ENCODE measurements at places on chromosomes 16 and 17.

- DNase-seq: no peak
These were observed 405.5 kb downstream of the CPPED1 start for GRCh38 chr16:12398029-12398682.

- DNase-seq: no peak
These were observed 6.3 kb downstream of the APOH start for GRCh38 chr17:66222798-66223350.

DNA sequence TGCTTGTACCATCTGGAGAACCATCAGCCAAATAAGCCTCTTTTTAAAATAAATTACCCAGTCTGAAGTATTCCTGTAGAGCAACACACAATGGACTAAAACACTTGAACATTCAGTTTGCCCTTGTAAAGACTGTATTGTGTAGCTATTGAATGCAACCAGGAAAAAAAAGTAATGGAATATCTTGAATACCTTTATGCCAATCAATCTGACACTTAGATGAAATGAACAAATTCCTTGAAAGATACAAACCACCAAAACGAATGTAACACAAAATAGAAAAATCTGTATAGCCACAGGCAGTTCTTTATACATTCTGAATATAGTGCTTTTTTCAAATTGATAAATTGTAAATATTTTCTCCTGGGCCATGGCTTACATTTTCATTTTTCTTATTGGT lies 63.3 kb upstream of the KCNJ16 start:
- no peak for DNase-seq

DNA sequence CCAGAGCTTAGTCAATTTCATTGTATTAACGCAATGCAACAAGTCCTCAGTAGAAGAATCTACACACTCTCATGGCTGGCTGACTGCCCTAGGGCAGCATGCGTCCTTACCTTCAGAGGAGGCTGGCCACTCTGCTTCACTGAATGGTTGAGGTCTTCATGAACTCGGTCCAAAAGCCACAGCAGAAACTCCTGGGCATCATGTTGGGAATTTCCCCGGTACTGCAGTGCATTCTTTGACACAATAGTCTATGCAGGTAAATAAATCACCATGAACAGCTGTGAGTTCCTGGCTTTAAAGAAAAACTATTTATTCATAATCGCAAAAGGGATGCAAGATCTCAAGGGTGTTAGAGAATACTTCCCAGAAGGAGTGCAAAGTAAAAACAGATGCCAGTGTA lies 41.3 kb downstream of the USP31 start:
- DNase-seq: no peak

DNA sequence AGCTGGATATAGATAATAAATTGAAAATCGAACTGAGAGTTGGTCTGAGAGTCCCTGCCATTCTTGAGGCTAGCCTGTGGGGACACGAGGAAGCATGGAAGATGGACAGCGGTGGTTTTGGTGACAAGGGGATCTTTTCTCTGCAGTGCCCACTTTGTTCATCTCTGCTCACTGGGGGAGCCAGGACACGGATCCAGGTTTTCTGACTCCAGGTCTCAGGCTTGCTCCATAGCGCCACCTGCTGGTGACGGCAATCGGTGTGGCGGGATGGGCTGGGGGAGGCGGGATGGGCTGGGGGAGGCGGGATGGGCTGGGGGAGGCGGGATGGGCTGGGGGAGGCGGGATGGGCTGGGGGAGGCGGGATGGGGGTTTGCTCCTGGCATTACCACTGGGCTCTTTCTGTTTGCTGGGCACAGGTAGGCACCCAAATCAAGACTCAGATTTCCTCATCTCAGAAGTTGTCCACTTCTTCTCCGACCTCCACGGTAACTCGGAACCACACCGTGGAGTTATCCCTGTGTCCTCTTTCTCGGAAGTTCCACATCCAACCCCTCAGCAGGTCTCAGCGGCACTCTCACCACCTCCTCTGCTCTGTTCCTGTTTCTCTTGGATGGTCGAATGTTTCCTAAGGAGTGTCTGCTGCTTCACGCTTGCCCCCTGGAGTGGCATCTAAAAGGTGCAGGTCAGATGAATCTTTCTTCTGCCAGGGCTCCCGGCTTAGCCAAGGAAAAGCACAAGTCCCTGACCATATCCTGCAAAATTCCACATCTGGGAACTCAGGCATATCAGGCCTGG lies 142.4 kb downstream of the CYLD start:
- DNase-seq: peak; percentile 16

DNA sequence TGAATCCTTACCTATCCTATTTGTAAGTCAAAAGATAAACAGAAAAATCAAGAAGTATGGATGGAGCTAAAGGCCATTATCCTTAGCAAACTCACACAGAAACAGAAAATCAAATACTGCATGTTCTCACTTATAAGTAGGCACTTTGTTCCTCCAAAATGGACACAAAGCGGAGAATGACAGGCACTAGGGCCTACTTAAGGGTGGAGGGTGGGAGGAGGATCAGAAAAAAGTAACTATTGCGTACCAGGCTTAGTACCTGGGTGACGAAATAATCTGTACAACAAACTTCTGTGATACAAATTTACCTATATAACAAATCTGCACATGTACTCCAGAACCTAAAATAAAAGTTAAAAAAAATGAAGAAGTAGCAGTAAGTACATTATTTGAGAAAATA lies 164.3 kb downstream of the PARN start:
- no peak for DNase-seq

DNA sequence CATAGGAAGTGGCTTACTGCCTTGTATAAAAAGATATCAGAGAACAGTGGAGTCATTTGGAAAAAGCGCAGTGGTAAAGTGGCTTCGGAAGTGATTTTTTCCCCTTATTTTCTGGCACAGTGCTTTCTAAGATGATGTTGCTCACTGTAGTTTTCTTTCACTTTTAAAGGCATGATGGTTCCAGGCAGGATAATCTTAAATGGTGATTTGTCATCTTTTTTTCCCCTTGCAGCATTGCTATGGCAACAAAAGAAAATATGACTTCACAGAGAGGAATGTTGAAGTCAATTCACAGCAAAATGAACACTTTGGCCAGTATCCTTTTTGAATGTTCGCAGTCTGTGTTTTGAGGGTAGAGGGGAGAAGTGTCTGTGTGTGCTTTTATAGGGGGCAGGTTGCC lies 42.5 kb downstream of the GOSR1 start:
- DNase-seq: no peak

DNA sequence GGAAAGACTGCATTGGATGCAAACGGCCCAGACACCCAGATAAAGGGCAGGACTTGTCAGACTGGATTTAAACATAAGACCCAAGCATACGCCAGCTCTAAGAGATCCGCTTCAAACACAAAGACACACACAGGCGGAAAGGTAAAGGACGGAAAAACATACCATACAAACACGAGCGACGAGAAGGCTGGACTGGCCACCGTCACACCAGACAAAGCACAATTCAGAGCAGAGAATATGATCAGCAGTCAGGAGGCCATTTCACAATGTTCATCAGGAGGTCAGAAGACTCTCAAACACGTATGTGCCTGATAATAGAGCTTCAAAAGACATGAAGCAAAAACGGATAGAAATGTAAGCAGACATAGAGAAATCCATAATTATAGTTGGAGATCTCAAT lies 84.9 kb upstream of the GNG13 start:
- no peak for DNase-seq

DNA sequence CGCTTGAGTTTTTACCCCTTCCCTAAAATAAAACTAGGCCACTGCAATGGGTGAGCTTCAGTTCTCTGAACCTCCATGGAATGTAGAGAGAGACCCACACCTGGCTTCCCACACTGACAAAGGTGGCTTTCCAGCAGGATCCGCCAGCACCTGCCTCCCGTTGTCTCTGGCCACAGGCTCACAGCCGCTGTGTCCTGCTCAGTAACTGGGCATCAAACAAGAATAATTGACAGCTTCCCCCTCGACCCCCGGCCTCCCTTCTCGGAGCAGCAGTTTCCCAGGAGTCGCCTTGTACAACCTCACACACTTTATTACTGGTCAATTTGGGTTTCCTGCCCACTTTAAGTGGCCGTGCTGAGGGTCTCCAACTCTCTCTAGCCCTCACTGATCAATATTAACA lies 586.1 kb upstream of the PSMD7 start:
- DNase-seq: no peak

DNA sequence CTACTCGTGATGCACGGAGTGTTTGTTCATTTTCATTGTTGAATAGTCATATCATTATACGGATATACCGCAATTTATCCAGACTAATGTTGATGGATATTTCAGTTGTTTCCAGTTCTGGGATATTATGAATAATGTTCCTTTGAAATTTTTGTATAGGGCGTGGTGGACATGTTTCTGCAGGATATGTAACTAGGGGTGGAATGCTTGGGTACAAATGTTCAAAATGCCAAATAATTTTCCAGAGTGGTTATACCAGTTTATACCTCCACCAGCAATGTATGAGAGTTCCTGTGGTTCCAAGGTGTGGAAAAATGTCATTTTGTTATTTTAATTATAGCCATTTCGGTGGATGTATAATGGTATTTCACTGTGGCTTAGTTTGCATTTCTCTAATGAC lies 53.6 kb downstream of the NUP88 start:
- DNase-seq: no peak

DNA sequence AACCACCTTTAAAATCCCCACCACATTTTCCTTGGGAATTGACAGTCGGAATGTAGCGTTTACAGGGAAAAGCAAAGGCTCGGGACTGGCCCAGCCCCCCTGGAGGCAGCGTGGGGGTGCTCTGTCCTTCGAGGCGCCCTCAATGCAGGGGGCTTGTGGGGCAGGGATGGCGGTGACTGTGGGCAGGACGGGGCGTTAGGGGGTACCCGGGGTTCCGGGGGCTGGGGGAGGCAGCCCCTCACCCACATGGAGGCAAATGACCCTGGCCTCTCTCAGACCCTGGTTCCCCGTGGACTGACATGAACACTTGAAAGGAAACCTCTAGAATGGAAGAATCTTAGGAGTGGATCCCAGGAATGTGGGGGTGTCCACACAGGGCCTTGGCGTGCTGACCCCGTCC lies 78.4 kb upstream of the GNG13 start:
- DNase-seq: no peak

DNA sequence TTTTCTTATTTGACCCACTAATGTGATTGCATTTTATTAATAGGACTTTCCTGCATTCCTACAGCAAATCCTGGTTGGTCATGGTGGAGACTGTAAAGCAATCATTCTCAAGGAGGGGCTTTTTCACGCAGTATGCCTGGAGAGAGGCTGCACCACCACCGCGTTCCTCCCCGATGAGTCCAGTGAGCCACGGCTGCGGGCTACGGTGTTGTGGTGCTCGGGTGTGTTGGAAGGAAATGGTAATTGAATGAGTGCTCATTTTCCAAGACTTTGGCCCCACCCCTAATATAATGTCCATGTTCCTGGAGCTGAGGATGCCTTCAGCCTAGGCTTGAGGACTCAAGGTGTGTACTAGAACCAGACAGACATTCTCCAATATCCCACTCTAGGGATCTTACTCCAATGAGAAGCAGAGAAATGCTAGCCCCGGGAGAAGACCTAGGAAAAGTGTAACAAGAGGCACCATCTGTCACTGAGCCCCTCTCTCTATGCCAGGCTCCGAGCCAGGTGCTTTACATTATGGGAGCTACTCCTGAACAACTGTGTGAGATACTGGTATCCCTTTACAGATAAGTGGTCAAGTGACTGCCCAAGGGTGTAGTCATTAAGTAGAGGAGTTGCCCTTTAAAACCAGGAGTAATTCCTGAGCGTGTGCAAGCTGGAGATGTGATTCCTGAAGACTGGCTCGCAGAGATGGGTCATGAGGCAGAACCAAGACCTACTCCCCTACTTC lies 39.4 kb downstream of the HEATR6 start:
- DNase-seq: no peak

DNA sequence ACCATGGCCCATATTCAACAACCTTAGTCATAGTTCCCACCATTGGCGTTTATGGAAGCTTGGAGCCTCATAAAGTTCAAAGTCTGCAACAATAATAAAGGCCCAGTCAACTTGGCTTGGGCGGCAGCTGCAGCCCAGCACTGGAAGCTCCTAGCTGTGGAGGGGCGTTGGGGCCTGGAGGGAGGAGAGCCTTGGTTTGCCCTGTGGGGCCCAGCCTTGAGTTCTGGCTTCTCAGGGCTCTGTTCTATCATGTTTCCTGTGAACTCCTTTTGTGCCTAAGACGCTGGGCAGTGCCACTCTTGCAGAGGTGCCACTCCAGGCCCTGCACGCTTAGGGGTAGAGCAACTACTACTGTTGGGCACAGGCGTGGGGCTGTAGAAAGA lies 927 bp upstream of the ENGASE start:
- DNase-seq: no peak

DNA sequence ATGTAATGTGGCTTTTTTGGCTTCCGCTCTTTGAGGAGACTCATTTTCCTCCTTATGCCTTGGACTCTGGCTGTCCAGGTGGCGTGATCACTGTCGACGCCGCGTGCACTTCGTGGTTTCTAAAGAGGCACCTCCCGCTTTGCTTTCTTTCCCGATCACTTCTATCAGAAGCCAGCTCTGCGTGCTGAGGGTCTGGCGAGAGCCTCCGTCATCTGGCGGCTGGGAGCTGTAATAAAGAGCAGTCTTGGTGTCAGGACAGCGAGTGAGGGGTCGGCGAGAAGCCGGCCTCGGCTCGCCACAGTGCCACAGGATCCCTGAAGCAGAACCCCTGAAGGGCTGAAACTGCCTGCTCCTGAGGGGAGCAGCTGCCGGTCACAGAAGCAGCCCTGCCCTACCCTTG lies 7.4 kb downstream of the ZNF750 start:
- no peak for DNase-seq

DNA sequence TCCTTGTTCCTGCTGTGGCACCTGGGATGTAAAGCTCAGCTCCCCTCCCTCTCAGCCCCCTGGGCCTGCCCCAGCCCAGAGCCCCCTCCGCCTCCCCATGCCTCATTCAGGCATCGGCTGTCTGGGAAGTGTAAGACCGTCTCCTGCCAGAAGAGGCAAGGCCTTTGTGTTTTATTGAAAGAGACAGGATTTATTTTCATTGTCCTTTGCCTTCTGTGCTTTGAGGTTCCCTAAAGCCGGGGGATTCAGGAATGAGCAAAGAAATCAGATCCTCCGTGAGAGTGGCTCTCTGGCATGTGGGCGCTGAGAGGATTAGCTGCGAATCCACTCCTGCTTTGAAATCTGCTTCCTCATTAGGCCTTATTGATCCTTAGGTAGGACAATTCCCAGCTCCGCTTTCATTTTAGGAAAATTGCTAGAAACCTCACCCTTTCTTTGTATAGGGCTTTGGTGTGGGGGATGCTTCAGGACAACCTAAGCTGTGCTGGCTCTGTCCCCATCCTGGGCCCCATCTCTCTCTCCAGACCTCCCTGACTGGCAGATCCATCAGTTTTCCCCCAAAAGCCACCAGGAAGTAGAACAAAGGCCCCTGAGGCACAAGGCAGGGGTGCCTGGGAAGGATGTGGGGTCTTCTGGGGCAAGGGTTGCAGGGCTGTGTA lies 211.5 kb upstream of the TNRC6C start:
- DNase-seq: no peak
